Airway epithelial cell (primary cell): ENCODE measurements at places on chromosomes 7 and 10. TPM values are rescaled to one million over a fixed set of nuclear protein-coding genes. Genes with fewer than 3 reads are reported as not detected.

NCF1 gene
- total RNA-seq = 2.1 and 2.7 TPM in 2 replicates

TAS2R60 gene
- not detected in 2 replicates for total RNA-seq

RPEL1 gene
- not detected in 2 replicates for total RNA-seq

CYP3A4 gene
- 0.14 TPM in 1 of 2 replicates, not detected in the other for total RNA-seq

NXPH1 gene
- not detected in 2 replicates for total RNA-seq
